Endothelial cell of umbilical vein (primary cell): ENCODE measurements at places on chromosomes 11 and 22. TPM values are rescaled to one million over a fixed set of nuclear protein-coding genes. Genes with fewer than 3 reads are reported as not detected.

SCN3B gene
- total RNA-seq = 1.4 and 1.5 TPM in 2 replicates

SLC16A8 gene
- total RNA-seq = not detected in 2 replicates

SRRD gene
- total RNA-seq = 24.2 and 28.5 TPM in 2 replicates

OR10G8 gene
- total RNA-seq = not detected in 2 replicates

C22orf39 gene
- total RNA-seq = 25.0 and 26.1 TPM in 2 replicates

C11orf91 gene
- 1.4 and 2.1 TPM in 2 replicates for total RNA-seq

HYOU1 gene
- 286 and 302 TPM in 2 replicates for total RNA-seq
